ENCODE measurements at places on chromosomes 4 and X.

DNA sequence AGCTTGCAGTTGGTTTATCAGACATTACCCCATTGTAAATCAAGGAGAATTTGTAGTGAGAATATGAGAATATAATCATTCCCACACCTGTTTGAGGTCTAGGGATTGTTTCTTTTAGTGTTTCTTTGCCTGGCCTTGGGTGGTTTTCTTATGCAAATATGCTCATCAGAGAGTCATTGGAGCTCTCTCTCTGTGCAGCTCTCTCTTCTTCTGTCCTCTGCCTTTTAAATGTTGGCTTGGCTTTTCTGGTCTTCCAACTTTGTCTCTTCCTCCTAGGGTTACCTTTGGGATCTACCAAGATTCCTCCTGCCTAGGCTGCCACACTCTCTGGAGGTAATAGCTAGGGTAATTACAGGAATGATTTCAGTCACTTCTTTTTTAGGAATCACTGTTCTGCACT is 102.3 kb upstream of the ARSJ start:
- DNase-seq = no peak

- DNase-seq = no peak
These were observed 53.8 kb downstream of the RBM47 start for GRCh38 chr4:40575846-40576245.

DNA sequence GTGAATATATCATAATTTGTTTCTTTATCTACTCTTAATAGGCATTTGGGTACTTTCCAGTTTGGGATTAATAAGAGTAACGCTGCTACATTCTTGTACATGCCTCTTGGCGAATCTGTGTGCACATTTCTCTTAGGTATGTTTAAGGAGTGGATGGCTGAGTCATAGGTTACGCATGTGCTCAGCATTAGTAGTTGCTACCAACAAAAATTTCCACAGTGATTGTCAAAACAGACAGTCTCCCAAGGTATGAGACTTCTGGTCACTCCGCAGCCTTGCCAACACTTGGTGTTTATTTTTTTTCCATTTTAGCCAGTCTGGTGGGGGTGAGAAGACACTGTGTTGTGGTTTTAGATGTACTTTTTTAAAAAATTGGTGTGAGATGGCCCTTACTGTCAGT is 44.6 kb downstream of the FGFBP1 start:
- DNase-seq = no peak

GRCh38 chr4:159159611-159160010 is 56.7 kb downstream of the RAPGEF2 start:
- no peak for DNase-seq

DNA sequence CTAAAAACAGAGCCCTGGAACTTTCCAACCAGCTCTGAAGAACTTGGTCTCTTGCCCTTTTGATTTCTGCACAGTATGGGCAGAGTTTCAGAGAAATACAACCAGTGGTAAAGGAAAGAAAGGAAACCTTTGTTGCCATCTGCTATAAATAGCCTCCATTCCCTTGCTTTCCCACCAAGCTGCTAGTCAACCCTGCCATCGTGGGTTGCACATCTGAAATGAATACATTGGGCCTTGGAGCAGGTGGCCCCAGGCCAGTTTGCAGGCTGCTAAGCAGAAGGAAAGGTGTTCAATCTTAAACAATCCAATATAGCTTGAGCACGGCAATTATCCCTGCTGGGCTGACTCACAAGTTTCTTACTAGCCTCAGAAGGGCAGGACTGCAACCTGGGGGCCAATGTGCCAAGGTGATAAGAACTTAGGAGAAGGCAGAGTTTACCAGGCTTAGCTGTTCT is 142.5 kb downstream of the PPARGC1A start:
- no peak for DNase-seq

DNA sequence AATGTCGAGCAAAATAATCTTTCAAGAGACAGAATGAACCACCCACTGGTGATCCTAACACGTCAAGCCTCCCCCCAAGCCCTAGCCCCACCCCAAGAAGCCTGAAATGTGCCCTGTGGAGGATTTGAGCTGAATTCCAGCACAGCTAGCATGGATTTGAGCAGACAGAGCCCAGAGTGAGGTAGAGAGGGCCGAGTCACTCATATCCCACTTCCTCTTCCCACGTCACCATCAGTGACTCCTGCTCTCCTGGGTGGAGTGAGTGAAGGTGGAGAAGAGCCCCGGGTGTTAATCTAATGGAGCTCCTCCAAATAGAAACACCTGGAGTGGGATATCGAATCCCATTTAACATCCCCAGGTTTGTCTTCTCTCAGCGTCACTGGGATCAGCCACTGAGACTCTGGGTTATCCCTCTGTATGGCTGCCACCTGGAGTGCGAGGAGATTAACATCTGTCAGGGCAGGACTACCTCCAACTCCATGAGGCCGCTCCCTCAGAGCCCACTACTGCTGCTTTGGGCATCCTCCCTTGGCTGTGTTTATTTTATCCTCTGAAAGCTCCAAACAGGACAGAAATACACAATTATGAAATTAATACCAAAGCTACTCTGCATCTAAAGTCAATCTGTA is 136.6 kb downstream of the NWD2 start:
- DNase-seq = no peak

DNA sequence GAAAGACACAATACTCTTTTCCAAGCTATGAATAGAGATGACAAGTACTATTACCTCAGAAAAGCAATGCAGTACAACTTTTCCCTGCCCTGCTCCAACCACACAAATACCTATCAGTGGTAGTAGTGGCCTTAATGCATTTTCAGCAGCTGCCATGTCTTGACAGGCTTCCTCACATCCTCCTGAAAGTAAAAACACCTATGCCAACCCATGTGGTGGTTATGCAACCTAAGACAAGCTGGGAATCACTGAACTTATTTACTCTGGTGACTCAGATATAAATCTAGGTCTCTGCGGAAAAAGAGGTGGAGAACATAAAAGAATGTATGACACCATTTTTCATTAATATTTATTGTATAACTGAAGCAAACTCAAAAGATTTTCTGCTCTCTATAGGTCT is 14.5 kb downstream of the WDFY3 start:
- no peak for DNase-seq

- no peak for DNase-seq
These were observed 151.6 kb downstream of the EMCN start for GRCh38 chr4:100366213-100366612.

Measured in HL-60 (cell line).